Activated CD8-positive, alpha-beta memory T cell treated with anti-CD3 and anti-CD28 coated beads for 4 hours (primary cell): ENCODE measurements at places on chromosomes 1 and 21.

DNA sequence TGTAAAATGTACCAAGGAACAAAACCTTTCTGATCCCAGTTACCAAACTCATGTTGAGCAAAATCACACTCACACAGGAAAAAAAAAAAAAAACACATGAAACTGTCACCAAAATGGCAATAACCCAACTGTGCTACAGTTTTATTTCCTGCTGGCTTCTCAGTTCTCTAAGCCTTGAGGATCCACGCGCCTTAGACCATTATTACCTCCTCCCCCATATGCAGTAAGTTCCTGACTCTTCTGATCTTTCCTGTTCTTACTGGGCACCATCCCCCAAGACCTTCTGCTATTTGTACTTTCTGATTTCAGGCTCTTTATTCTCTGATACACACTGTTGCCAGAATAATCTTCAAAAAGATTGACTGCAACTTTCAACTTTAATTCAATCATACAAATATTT lies 79.6 kb downstream of the SLC45A1 start:
- no peak for DNase-seq

- DNase-seq, result no peak
These were observed 305.5 kb upstream of the DUSP10 start for GRCh38 chr1:222047366-222047765.

DNA sequence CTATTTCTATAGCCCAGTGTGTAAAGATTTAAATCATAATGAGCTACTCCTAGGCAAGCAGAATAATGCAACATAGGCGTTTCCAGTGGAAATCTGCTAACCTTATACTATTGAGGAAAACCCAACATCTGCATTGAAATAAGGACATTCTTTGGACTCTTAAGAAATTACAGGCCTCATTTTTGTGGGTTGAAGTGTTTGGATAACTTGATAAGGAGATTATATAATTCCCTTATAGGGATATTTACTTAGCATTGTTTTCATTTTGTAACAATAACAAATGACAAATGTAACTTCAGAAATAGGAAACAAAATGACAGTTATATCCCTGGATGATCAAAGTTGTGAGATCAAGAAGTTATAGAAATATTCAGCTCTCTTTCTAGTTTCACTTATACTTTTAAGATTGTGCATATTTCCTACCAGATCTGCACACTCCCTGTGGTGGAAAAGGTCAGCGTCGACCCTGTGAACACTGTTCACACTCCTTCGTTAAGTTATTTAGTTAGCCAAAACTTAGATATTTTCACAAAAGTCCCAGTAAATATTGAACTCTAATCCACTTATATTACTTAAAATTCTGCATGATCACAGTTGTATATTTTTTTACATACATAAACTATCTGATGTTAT lies 284.4 kb upstream of the C1orf105 start:
- no peak for DNase-seq

DNA sequence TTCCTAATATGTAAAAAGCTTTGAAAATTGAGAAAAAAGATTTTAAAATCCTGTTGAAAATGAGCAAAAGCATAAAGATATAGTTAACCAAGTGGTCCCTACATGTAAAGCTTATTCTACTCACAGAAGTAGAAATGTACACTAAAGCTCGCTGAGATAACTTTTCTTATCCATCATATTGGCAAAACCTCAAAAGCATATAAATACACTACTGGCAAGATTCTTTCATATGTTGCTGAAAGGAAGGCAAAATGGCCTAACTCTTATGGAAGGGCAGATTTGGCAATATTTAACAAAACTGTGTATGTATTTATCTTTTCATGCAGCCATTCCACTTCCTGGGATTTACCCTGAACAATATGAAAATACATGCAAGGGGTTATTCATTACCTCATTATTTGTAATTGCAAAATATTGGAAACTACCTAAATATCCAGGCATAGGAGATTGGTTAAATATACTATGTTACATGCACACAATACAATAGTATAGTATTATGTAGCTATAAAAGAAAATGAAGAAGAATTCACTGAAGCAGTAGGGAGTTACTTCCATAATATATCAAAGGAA lies 43.2 kb upstream of the LYPLAL1 start:
- DNase-seq, result no peak

- no peak for DNase-seq
These were observed 32.8 kb upstream of the IFNAR2 start for GRCh38 chr21:33196941-33197374.

- DNase-seq, result no peak
These were observed 32.3 kb downstream of the PRDM16 start for GRCh38 chr1:3101124-3101939.

DNA sequence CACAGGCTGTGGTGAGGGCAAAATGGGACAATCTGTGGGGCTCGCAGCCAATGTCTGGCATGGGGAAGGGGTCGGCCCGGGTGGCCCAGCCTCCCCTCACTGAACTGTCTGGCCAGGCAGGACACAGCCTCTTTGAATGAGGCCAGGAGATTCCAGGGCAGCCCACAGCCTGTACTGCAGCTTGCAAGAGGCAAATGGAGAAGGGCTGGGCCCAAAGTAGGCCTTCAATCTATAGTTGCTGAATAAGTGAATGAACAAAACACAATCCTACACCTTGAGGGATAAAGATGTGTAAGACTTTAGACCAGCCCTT lies 23.2 kb downstream of the SLC27A3 start:
- no peak for DNase-seq

DNA sequence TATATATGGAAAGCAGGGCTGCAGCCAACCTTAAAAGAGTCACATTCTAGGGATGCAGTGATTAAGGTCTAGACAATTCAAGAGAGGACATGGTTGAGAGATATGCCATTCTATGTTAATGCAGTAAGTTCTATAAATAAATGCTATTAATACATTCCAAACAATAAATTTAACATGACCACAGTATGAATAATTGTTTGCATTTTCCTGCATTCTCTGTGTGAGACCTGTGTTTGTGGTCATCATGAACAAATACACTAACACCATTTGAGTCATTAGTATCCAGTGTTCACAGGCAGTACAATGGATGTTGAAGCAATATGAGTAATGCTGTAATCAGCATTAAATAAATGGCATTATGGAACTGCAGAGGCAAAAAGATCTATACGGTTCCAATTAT lies 5.5 kb upstream of the ZRANB2 start:
- no peak for DNase-seq

- no peak for DNase-seq
These were observed 201.0 kb downstream of the HS2ST1 start for GRCh38 chr1:87115317-87115890.

- DNase-seq, result no peak
These were observed 84.3 kb downstream of the RRAGC start for GRCh38 chr1:38775175-38775845.

- no peak for DNase-seq
These were observed 9.3 kb downstream of the RGS1 start for GRCh38 chr1:192584866-192585265.

DNA sequence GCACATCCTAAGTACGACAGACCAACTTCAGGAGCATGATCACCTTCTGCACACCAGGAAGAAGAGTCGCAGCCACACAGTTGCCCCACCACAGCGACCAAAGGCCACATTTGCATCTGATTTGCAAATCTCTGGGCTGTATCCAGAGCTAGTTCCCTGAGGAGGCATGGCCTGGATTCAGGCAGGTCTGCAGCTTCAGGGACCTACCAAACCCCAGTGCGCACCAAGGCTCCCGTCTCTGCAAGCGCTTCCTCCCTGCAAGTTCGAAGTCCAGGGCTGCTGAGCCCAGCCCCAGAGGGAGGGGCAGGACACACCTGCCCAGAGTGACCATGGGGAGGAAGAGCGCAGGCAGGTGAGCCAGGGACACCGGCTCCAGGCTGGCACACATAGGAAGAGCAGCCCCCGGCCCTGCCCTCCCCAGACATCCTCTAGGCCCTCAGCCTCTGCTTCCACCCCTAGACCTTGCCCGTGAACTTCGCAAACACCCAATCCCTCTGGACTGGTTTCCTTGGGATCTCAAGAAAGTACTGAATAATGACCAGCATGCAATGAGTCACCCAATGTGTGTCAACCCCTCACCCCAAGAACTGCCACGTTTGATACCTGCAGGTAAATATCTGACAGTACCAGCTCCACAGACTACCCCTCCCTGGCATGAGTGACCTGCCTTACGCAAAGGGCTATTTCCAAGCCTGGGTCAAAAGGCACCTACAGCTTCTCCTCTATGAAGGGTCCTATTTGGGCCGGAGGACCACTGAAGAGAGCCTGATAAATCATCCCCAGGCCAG lies 36.8 kb downstream of the CASZ1 start:
- no peak for DNase-seq

DNA sequence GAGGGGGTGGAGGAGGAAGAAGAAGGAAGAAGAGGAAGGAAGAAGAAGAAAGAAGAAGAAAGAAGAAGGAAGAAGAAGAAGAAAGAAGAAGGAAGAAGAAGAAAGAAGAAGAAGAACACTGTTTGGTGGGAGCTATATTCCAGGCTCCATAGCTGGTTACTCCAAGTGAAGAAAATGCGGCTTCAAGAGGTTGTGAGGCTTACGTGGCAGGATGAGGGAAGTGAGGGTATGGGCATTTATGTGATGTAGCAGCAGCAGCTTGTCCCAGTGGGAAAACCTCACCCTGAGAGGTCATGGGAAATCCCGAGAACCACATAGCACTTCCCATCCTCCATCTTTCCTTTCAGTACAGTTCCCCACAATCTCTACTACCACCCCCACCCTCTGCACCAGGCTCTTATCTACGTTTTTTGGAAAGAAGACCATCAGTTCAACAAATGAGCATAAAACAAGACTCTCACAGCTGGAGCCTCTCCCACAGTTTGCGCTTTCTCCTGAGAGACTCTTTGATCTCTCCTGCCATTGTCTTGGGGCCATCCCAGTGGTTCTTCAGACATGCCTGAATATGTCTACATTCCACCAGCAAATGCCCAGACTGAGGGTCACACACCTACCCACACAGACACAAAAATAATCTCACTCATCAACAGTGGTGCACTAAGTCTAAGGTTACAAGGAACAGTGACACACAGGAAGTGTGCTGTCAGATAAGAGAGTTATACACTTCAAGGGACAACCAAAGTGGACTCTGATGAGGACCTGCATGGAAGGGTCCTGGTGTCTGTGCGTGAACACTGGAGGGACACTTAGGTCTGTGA lies 77.9 kb upstream of the KCNJ15 start:
- DNase-seq, result no peak

DNA sequence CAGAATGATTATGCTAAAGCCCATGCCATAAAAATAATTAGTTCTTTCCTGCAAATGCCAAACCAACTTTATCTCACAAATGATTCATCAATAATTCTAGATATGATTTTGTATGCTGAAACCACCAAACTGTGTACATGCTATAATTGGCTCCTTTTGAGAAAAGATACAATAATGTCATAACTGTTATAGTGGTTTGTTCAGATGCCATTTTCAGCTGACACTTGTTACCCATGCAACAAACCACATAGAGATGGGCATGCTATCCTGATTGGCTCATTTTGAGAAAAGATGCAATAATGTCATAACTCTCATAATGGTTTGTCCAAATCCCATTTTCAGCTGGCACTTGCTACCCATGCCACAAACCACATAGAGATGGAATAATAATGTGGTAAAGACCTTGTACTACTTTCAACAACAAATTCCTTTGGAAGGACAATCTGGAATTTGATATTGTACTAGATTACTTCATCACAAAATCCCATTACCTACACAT lies 283.8 kb downstream of the TPR start:
- no peak for DNase-seq

DNA sequence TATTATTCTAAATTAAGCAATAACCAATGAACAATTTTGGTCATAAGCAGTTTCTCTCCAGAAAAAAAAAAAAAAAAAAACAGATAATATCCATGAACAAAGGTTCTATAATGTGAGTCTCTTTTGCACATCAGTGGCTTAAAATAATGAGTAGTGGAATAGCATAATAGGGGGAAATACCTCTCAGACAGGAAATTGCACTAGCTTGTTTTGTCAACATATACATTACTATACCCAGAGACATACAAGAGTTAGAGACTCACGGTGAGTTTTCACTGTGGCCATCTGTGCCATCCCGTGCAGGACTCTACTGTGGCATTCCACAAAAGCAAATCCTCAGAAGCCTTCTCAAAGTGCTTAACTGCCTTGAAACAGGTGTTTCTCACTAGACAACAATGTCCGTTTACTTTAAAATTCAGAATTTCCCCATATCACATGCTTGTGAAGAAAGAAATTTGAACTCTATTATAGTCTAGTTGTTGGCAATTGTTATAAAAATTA lies 697.9 kb downstream of the USP25 start:
- no peak for DNase-seq

GRCh38 chr1:106080608-106081325 lies 975.7 kb upstream of the PRMT6 start:
- no peak for DNase-seq

GRCh38 chr1:196152975-196153374 lies 455.3 kb downstream of the KCNT2 start:
- DNase-seq, result no peak

- DNase-seq, result no peak
These were observed 2.4 kb upstream of the IKBKE start for GRCh38 chr1:206467915-206468314.

DNA sequence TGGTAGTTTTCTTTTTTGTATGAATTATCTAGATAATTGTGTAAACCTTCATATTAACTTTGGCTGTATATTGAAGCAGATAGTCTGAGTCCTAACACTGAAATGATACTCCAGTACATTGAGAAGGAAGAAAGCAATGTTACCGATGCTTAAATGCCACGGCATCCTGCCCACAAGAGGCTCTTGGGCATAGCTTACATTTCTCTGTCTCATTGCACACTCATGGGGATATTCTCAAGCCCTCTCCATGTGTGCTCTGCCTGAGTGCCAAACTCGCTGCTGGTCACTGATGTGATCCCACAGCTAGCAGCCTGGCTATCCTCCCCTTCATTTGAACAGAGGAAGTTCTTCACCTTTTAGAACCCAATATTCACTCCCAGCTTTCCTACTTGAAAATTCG lies 179.4 kb downstream of the TGFB2 start:
- DNase-seq, result no peak

GRCh38 chr1:162538815-162539431 lies 22.6 kb upstream of the UAP1 start:
- no peak for DNase-seq

GRCh38 chr1:204520834-204521709 lies 4.9 kb downstream of the MDM4 start:
- DNase-seq, result no peak

DNA sequence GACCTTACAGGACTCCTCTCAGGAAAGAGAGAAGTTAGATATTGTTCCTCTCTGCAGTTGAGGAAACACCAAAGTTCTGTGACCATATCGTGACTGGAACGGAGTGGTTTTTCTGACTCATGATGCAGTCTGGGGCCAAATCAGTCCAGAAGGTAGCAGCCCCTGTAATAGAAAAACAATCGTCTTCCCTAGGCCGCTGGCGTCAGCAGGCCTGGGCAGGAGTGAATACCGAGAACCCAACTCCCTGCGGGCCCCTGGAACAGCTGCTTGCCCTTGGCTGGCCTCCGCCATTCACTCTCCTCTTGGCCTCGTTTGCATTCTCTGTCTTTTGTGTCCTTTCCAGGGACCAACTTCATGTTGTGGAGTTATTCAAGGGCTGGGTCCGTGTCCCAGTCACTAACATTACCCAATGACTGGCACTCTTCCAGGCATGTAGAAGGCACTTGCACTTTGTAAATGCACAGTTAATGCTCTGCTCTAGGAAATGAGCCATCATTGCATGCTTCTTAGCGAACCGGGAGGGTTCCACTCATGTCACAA lies 10.9 kb upstream of the CD101 start:
- DNase-seq, result no peak

GRCh38 chr1:242784084-242784483 lies 259.6 kb upstream of the PLD5 start:
- DNase-seq, result no peak
